ENCODE measurements at places on chromosomes 5 and 9.

DNA sequence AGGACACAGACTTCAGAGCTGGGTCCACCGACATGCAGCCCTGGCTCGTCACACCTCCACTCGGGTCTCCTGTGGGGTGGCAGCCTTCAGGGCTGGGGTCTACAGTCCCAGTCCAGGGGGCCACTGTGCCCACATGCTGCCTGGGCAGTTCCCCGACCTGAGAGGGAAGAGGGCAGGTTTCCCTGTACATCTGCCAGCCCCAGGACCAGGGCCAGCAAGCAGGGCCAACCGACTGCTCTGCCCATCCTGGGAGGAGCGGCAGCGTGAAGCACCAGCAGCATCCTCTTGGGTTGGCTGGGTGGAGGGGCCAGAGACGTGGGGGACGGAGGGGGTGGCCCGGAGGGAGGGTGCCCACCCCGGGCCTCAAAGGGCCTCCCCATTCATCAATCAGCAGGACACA, 120.6 kb upstream of the SARDH start:
- DNase-seq = no peak

GRCh38 chr5:58497386-58497785, 6.2 kb downstream of the GAPT start:
- no peak for DNase-seq

DNA sequence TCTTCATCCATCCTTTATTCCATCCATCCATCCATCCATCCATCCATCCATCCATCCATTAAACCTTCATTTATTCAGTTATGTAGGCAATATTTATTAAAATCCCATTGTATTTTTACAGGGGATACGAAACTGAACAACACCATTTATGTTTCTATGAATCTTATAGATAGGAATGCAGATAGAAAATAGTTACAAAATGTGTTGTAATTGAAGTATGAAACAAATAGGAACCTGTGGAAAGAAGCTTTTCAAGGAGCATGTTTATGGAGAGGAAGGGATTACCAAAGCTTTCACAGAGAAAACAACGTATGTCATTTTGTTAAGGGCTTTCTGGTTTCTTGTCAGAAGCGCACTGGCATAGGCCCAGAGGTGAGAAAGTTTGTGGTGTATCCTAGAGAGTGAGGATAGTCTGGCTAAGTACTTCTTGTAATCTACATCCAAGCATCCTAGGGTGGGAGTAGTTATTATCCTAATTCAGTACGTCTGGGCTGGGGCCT, 184.0 kb downstream of the CNTLN start:
- DNase-seq = no peak

DNA sequence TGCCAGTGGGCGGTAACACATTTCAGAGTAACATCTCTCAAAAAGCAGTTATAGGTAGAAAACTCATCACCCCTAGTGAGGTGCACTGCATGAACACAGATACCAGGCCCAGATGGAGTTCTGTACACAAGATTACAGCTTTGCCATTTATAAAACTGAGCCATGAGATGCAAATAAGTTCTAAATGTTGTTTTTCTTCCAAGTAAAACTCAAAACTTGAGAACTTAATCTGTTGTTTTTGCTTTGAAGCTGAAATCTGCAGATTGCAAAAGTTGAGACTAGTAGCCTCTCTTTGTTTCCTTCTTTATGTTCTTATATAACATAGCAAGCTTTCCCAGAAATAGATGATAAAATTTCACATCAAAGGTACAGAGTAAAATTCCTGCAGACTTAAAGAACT, 434.1 kb downstream of the PLK2 start:
- DNase-seq = no peak

DNA sequence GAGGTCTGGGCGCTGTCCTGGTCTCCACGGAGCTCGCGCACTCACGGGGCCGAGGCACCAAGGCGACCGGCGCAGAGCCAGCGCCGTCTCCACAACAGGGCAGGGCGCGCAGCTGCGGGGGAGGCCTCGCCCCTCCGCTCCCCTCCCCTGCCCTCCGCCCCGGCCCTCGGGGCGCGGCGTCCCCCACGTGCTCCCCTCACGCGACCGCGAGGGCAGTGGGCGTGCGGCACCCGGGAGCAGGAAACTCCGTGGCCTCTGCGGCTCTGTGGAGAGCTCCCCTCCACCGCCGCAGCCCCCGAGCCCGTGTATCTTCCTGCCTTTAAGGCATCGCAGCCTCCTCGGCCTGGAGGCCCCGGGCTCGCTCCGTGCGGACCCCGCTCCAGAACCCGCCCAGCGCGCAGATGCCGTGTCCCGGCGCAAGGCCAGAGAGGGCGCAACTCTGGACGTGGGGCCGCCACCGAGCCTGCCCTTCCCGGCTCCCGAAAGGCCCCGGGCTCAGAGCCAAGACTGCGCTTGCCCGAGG, 708 bp upstream of the TUBB4B start:
- DNase-seq = peak; percentile 66

DNA sequence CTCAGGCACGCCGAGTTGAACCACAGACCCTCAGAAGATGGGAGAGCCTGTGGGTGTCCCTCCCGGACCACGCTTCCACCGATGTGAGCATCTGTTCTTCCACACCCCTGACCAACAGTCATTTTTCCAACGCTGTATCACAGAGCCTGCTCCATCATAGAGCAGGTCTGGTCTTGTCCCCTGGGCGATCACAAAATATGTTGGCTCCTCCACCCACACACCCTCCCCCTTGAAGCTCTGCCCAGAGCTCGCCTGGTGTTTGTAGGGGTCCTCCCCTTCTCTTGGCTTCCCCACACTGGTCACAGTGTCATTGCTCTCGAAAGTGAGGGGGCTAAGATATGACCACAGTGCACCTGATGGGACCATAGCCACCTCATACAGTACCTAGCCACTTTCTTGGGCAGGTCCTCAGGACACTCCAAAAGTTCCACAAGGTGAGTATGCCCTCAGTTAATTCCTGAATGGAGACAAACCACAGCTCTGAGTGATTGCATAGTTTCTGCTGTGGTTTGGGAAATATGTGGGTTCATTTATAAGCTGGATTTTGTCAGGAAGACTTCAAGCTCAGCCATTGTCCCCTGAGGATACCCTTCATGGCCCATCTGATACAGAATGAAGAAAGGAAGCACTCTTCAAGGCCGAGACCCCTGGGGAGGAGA, 3.5 kb upstream of the ZNF618 start:
- no peak for DNase-seq

Measured in activated gamma-delta T cell treated with Interleukin-2 at 50 U/mL for 16 hours (primary cell).